ENCODE measurements at places on chromosomes 12 and 14. TPM values are rescaled to one million over a fixed set of nuclear protein-coding genes. Genes with fewer than 3 reads are reported as not detected.
A peak's percentile ranks its signal among the peaks of the same experiment; 100 is the strongest.

The FOXN4 gene
- total RNA-seq = not detected

The C3AR1 gene
- total RNA-seq = 53.1 TPM

- DNase-seq = no peak
These were observed 323.8 kb downstream of the RGS6 start for GRCh38 chr14:72256055-72256454.

- DNase-seq = no peak
These were observed 34.6 kb downstream of the LTBP2 start for GRCh38 chr14:74577247-74577947.

DNA sequence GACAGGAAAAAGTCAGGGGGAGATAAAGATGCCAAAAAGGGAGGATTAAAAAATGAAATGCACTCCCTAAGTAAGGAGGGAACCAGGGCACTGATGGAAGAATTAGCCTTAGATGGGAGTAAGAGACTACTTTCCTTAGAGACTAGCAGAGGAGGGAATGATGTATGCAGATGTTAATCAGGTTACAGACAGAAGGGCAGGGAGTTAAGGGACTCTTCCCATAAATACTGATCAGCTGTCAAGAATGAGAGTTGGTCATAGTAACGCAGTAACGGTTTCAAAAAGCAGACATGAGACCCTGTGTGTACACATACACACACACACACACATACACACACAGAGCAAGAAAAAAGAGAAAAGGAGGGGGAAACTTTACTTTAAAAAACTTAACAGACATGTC is 93.4 kb downstream of the PHLDA1 start:
- DNase-seq = no peak

DNA sequence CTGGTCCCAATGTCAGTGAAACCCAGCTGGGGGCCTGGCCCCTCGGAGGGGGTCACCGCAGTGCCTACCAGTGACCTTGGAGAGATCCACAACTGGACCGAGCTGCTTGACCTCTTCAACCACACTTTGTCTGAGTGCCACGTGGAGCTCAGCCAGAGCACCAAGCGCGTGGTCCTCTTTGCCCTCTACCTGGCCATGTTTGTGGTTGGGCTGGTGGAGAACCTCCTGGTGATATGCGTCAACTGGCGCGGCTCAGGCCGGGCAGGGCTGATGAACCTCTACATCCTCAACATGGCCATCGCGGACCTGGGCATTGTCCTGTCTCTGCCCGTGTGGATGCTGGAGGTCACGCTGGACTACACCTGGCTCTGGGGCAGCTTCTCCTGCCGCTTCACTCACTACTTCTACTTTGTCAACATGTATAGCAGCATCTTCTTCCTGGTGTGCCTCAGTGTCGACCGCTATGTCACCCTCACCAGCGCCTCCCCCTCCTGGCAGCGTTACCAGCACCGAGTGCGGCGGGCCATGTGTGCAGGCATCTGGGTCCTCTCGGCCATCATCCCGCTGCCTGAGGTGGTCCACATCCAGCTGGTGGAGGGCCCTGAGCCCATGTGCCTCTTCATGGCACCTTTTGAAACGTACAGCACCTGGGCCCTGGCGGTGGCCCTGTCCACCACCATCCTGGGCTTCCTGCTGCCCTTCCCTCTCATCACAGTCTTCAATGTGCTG is 11.0 kb downstream of the ZBTB39 start:
- DNase-seq = peak; percentile 85

- no peak for DNase-seq
These were observed 366 bp downstream of the LPCAT3 start for GRCh38 chr12:7017870-7018349.

Data from mesenteric fat pad (tissue), 1 donor.